ENCODE measurements at places on chromosomes 7 and 10.

GRCh38 chr10:117936566-117936965 is 110.2 kb downstream of the RAB11FIP2 start:
- no peaks in the 10 kb centered on the region for H3K27me3 ChIP-seq
- no peak overlapping the region for H3K27ac ChIP-seq
- H3K36me3 ChIP-seq: no peaks in the 10 kb centered on the region
- no peak for DNase-seq

DNA sequence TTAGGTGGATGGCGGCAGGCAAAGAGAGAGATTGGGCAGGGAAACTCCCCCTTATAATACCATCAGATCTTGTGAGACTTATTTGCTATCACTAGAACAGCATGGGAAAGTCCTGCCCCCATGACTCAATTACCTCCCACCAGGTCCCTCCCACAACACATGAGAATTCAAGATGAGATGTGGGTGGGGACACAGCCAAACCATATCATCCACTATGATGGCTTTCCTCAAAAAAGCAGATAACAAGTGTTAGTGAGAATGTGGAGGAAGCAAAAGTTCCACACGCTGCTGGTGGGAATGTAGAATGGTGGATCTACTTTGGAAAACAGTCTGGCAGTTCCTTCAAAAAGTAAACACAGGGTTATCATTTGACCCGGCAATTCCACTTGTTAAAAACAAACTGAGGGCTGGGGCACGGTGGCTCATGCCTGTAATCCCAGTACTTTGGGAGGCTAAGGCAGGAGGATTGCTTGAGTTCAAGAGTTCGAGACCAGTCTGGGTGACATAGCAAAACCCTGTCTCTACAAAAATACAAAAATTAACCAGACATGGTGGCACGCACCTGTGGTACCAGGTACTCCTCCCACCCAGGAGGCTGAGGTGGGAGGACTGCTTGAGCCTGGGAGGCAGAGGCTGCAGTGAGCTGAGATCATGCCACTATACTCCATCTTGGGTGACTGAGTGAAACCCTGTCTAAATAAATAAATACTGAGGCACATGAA is 161.4 kb upstream of the EEPD1 start:
- no peak for DNase-seq
- H3K27me3 ChIP-seq: no peaks in the 10 kb centered on the region
- H3K4me3 ChIP-seq: no peak overlapping the region
- H3K27ac ChIP-seq: no peak overlapping the region

GRCh38 chr7:155194382-155195140 is 103.1 kb upstream of the INSIG1 start:
- no peaks in the 10 kb centered on the region for H3K36me3 ChIP-seq
- H3K27me3 ChIP-seq: no peaks in the 10 kb centered on the region
- no peak overlapping the region for H3K4me3 ChIP-seq

DNA sequence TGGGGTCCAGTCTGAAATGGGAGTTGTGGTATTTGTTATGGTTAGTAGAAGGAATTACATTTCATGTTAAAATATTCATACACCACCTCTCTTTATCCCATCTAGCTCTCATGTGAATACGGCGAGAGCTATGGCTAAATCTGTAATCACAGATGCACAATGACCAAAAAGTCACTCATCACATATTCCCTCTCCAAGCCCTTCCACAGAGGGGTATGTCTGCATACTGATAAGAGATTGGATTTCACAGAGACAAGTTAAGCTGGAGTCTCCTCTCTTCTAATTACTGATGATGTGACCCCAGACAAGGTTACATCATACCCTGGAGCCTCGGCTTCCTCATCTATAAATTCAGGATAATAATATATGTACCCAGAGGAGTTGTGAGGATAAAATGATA is 237.8 kb upstream of the RHOBTB1 start:
- H3K27ac ChIP-seq: no peak overlapping the region
- no peaks in the 10 kb centered on the region for H3K4me1 ChIP-seq
- no peaks in the 10 kb centered on the region for H3K27me3 ChIP-seq
- no peak for DNase-seq
- no peaks in the 10 kb centered on the region for H3K36me3 ChIP-seq

GRCh38 chr7:28123752-28124151 is 56.8 kb downstream of the JAZF1 start:
- no peak for DNase-seq
- H3K36me3 ChIP-seq: no peaks in the 10 kb centered on the region
- H3K4me3 ChIP-seq: no peak overlapping the region
- H3K27ac ChIP-seq: no peak overlapping the region
- H3K27me3 ChIP-seq: no peaks in the 10 kb centered on the region

DNA sequence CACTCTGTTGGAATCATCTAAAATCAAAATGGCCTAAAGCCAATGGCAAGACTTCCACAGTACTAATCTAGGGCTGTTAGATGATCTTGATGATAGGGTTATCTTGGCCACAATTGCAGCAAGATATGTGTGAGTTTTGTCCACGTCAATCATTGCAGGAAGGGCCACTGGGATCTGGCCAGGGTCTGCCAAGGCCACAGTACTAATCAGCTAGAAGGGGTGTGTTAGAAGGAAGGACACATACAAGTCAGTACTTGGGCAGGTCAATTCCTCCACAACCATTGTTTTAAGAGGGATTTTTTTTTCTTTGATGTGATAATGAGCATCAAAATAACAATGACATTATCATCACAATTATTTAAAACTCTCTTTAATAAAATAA is 1.6 kb downstream of the LMOD2 start:
- no peak overlapping the region for H3K27ac ChIP-seq
- no peaks in the 10 kb centered on the region for H3K4me1 ChIP-seq
- no peaks in the 10 kb centered on the region for H3K27me3 ChIP-seq
- no peak overlapping the region for H3K4me3 ChIP-seq

DNA sequence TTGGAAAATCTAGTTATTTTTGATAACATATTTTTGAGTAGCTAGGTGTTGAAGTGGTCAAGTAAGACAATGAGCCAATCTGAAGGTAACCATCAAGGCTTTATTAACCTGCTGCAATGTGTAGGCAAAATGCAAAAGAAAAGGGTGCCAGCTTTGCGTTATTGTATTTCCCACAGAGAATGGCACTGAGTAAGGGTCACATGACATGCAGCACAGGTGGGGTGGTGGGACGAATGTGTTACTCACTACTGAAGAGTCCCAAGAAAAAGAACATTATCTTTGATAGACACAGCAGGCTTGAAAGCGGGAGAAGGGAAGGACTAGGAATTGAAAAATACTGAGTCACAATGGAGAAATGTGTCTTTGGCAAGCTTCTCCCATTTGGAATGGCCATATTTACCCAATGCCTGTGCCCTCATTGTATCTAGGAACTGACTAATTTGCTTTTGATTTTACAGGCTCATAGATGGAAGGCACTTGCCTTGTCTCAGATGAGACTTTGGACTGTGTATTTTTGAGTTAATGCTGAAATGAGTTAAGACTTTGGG is 898.6 kb upstream of the POT1 start:
- H3K27ac ChIP-seq: no peak overlapping the region
- no peaks in the 10 kb centered on the region for H3K36me3 ChIP-seq
- no peaks in the 10 kb centered on the region for H3K27me3 ChIP-seq
- no peak overlapping the region for H3K4me3 ChIP-seq

DNA sequence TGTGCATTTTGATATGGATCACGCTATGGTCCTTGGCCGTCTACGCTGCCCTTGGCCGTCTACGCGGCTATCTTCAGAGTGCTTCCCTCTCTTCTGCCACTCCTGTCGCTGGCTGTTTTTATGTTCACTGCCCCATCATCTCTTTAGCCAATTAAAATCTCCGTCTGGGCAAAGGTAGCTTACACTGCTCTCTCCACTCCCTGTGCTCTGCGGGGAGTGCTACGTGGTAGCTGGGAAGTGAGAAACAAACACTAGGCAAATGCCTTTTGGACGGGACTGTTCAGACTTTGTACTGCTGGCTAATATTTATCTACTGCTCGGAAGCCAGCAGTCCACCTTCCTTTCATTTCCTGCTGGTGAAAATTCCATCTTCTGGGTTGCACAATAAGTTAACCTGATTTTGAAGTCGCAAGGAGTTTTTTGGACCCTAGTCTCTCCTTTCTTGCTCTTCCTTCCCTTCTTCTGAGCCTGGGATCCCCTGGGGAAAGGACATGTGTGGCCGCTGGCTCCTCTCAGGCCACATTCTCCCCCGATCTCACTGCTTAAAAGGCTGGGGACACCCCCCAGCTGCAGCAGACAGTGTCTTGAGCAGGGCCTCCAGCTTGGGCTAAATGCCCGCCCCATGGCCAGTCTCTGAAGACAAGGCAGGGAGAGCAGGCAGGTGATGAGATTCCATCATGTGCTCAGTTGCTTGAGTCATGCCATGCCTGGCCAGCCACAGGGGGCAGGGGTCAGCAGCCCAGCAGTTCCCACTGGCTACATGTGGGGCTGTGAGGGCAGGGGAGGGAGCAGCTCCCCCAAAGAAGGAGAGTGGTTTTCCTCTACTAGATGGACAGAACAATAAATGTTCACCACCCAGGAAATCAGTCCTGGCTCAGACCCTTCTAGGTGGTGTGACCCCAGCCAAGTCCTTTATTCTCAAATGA is 25.5 kb upstream of the RBM33 start:
- no peak for DNase-seq
- no peak overlapping the region for H3K27ac ChIP-seq
- no peaks in the 10 kb centered on the region for H3K36me3 ChIP-seq
- H3K4me3 ChIP-seq: no peak overlapping the region

DNA sequence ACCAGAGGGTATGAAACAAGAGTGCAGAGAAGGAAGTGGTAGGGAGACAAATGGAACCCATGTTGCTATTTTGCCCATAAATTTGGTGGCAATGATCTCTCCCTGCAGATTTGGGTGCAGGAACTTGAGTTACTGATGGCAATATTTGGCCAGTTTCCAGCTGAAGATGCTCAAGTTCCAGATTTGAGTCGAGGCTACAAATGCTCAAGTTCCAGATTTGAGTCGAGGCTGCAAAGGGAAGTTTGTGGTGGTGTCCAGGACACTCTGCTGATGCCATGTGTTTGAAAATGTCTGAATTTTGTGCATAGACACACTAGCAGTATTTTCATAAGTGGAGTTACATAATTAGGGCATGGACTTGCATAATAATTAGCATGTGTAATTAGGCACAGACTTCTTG is 40.8 kb downstream of the TBXAS1 start:
- no peaks in the 10 kb centered on the region for H3K4me1 ChIP-seq
- H3K27ac ChIP-seq: no peak overlapping the region
- H3K27me3 ChIP-seq: no peaks in the 10 kb centered on the region
- no peak overlapping the region for H3K4me3 ChIP-seq
- no peaks in the 10 kb centered on the region for H3K36me3 ChIP-seq
- DNase-seq: no peak

- peak overlapping the region; percentile 32 for H3K27ac ChIP-seq
- no peak for DNase-seq
- no peak overlapping the region for H3K4me3 ChIP-seq
- H3K36me3 ChIP-seq: no peaks in the 10 kb centered on the region
- no peaks in the 10 kb centered on the region for H3K27me3 ChIP-seq
- peaks cover 9% of the 10 kb centered on the region for H3K4me1 ChIP-seq
These were observed 85.4 kb upstream of the PHYHIPL start for GRCh38 chr10:59090817-59091622.

- no peak for DNase-seq
- H3K4me1 ChIP-seq: no peaks in the 10 kb centered on the region
- no peak overlapping the region for H3K4me3 ChIP-seq
These were observed 116.5 kb downstream of the MARCHF5 start for GRCh38 chr10:92407305-92408016.

DNA sequence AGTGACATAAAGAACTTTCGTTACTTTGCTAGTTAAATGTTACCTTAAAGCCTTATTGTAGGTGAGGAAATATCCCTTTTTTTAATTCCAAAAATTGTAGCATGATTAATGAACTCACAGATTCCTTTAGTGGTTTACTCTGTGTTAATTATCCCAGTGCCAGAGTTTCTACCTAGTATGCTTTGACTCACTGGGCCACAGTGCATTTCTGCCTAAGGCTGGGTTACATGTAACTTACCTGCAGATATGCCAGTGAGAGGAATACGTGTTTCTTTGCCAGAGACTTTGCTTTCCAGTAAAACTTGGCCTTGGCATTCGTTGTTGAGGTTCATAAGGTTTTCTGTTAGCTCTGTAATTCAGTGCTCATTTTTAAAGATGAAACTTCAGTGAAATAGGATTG is 380.8 kb upstream of the LRGUK start:
- no peaks in the 10 kb centered on the region for H3K4me1 ChIP-seq
- H3K4me3 ChIP-seq: no peak overlapping the region
- no peaks in the 10 kb centered on the region for H3K27me3 ChIP-seq
- no peak overlapping the region for H3K27ac ChIP-seq
- H3K36me3 ChIP-seq: no peaks in the 10 kb centered on the region
- no peak for DNase-seq

- H3K4me3 ChIP-seq: no peak overlapping the region
- H3K4me1 ChIP-seq: no peaks in the 10 kb centered on the region
- H3K27me3 ChIP-seq: no peaks in the 10 kb centered on the region
- H3K36me3 ChIP-seq: no peaks in the 10 kb centered on the region
These were observed 84.1 kb upstream of the ETV1 start for GRCh38 chr7:14073543-14073942.

DNA sequence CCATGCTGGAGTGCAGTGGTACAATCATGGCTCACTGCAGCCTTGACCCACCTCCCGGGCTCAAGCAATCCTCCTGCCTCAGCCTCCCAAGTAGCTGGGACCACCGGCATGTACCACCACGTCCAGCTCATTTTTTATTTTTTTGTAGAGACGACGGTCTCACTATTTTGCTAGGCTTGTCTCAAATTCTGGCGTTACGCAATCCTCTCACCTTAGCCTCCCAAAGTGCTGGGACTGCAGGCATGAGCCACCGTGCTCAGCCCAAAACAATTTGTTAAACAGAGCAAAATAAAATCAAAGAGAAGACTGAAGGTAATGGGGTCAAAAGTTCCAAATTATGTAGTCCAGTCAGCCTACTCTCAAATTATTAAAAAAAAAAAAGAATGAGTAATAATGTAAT is 8.7 kb upstream of the JMJD1C start:
- H3K27ac ChIP-seq: no peak overlapping the region
- peaks cover 8% of the 10 kb centered on the region for H3K4me1 ChIP-seq
- H3K36me3 ChIP-seq: no peaks in the 10 kb centered on the region
- no peaks in the 10 kb centered on the region for H3K27me3 ChIP-seq

DNA sequence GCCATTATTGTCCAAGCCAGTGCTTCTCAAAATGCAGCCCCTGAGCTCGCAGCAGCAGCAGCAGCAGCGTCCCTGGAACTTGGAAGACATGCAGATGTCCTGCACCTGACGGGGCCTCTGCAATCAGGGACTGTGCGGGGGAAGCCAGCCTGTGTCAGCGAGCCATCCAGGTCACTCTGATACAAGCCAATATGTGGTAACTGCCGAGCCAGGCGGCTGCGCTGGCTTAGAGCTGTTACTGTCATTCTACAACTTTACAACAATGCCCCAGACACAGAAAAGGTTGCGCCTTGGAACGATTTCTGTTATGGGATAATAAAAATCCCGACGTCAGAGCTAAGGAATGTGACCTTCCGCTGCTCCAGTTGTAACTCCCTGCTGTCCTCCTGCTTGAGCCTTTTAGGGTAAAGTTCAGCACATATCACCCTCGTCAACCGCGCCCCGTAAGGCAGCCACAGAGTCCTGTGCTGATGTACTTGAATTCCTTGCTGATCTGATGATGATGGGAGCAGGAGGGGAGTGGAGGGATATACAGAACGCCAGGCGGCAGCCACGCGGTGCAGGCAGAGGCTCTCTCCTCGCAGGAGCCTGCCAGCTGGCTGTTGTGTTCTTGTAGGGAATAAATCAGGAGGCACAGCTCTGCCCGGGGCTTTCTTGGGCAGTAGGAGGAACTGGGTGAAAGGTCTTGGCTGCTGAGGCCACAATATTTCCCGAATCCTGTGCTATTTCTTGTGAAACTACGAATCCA is 20.0 kb upstream of the CRYGN start:
- H3K36me3 ChIP-seq: peaks cover 3% of the 10 kb centered on the region
- H3K27me3 ChIP-seq: no peaks in the 10 kb centered on the region
- peak overlapping the region; percentile 89 for H3K27ac ChIP-seq
- DNase-seq: peak; percentile 65
- peak overlapping the region; percentile 66 for H3K4me3 ChIP-seq
- peaks cover 24% of the 10 kb centered on the region for H3K4me1 ChIP-seq

Data from thoracic aorta (tissue), 2 donors.